ENCODE measurements at places on chromosomes 7 and 10.
A peak's percentile ranks its signal among the peaks of the same experiment; 100 is the strongest.

DNA sequence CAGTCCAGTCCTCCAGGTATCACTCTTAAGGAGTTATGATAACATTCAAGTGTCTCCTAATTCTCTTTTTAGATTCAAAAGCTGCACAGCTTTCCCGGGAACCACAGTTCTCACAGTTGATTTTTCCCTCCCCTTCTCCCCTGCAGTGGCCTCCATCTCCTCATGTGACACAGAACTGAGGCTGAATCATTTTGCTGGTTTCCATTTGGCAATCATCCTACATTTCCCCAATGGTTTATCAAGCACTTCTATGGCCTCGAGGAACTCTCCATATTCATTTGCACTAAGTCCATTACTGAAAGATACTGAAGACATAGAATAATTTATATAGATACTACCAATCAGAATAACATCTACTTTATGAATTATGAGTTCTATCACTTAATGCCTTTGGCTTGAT lies 484.9 kb downstream of the GPAM start:
- DNase-seq = no peak

GRCh38 chr7:148684289-148684830 lies 14.3 kb upstream of the CUL1 start:
- DNase-seq = no peak

- DNase-seq = no peak
Measured at GRCh38 chr10:95688648-95689047, 5.1 kb downstream of the TCTN3 start.

DNA sequence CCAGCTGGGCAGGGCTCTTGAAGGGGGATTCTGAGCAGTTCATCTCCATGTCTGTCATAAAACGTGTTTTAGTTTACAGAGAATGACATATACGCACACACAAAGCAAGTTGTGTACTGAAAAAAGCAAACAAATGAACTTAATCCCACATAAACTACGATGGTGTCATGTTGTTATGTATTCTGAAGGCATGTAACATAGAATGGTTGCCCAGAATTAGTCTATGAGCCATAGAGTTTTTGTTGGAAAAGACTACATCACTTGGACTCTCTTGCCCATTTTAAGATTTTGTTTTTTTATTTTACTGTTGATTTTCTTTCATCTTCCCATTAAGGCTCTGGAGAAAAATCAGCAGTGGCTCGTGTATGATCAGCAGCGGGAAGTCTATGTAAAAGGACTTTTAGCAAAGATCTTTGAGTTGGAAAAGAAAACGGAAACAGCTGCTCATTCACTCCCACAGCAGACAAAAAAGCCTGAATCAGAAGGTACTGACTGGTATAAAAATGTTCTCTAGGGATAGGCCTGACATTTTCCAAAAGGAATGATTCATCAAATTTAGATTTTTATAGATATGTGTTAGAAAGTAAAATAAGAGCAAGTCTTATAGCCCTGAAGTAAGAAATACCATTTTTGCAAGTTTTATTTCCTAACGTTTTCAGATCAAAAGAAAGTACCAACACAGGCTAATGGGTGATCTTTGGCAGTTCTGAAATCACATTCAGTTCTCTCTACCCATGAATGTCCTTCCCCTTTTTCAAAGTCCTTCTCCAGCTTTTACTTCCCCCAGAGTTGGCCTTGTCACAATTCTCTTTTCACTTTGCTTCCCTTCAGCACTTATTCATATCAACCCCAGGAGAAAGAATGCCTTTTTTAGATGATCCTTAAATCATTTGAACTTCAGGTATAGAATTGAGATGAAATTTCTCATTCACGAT lies 18.9 kb downstream of the CEP55 start:
- DNase-seq = no peak

GRCh38 chr7:12222889-12223579 lies 11.9 kb downstream of the TMEM106B start:
- no peak for DNase-seq

GRCh38 chr7:103524042-103524907 lies 78.3 kb upstream of the SLC26A5 start:
- no peak for DNase-seq

DNA sequence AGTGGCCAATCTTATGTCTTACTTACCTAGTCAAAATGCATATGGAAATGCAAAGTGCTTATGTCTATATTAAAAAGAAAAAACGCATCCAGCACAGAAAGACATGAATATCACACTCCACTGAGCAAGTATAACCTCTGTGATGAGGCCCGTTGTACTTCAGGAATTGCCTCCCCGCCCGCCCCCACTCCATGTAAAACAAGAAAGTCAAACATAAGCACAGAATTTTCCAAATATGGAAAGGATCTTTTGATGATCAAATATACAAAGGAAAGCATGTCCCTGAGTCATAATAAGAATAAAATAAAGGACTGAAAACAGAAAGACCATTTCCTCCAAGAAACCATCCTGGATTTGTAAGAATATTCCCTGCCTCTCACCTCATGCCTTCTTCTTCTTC lies 229.1 kb downstream of the BAMBI start:
- DNase-seq = no peak

DNA sequence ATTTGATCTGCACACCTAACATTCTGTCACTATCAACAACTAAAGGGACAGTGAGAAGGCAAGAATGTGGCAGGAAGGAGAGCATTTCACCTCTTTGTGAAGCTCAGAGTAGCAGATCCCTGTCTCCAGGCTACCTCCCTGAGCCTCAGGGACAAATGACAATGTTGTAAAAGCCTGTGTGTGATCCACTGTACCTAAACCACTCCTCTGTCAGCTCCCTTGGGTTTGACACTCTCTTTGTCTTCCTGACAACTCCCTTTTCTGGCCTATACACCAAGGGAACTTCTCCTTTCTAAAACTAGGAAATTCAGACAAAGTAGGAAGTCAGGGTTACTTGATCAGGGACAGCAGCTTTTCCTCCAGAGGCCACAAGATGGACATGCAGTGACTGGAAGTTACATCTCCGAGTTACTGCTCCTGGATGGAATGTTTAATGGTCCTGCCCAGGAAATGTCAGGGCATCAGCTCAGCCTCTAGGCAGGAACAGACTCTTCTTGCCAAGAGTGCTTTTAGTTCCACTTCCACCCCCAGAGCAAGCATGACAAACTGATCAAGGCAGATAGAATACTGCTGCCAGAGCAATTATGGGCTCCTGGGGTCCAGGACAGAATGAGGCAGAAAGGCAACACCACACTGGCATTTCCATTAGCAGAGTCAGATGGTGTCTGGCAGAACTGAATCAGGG lies 1014.5 kb upstream of the LRRTM3 start:
- no peak for DNase-seq

DNA sequence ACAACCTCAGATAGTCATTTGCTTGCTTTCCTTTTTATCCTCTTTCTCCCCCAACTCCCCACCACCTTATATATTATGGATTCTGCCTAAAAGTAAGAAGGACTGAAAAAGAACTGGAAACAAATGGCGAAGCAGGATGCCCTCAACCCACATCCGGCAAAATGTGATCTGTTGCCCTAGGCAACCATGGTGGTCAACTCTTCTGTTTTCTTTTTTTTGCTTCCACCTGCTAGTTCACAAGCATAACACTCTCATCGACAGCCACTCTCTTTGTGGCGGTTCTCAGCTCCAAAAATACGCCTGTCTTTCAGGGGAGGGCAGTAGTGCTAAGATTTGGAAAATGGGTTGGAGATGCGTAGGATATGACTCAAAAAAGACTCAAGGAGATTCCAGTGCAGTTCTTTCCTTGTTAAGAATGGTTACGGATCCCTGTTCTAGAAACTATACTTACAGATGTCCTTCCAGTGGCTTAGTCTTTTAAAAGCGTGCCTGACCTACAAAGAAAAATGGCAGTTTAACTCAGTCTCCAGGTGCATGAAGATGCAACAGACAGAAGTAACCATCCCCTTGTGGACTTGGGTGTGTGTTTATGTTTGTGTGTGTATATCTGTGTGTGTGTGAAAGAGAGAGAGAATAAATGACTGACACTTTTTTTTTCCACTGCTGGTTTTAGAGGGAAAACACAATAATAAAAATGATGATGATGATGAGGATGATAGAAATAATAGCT lies 10.7 kb downstream of the APBB1IP start:
- DNase-seq = peak; percentile 35

DNA sequence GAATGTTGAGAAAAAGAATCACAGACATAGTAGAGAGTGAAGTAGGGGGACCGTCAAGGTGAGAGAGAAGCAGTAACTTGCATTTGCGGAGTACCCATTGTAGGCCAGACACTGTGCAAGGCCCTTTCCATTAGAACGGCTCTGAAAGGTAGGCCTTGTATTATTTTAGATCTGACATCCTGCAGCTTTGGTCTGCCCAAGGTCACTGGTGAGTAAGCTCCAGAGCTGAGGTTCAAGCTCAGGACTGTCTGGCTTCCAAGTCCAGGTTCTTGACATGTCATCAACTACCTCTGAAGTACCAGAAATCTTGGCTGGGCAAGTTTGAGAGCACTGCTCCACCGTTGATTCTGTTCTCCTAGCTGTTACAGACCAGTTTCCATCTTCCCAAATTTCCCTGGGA lies 13.2 kb upstream of the EVX1 start:
- DNase-seq = no peak

DNA sequence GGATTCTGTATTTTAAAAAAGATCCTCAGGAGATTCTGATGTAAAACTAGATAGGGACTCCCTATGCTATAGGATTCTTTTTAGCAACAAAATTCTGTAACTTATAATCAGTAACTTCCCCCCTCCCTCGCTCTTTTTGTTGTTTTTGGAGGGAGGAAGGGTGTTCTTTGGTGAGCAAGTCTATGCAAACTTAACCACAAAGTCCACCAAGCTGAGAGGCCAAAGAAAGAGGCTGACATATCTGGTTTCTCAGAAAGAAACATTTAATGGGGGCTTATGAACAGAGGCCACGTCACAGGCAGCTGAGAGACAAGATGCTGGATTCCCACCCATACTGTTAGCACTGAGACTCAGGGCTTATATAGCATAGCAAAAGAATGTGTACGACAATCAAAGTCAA lies 14.3 kb upstream of the ABCB5 start:
- no peak for DNase-seq

DNA sequence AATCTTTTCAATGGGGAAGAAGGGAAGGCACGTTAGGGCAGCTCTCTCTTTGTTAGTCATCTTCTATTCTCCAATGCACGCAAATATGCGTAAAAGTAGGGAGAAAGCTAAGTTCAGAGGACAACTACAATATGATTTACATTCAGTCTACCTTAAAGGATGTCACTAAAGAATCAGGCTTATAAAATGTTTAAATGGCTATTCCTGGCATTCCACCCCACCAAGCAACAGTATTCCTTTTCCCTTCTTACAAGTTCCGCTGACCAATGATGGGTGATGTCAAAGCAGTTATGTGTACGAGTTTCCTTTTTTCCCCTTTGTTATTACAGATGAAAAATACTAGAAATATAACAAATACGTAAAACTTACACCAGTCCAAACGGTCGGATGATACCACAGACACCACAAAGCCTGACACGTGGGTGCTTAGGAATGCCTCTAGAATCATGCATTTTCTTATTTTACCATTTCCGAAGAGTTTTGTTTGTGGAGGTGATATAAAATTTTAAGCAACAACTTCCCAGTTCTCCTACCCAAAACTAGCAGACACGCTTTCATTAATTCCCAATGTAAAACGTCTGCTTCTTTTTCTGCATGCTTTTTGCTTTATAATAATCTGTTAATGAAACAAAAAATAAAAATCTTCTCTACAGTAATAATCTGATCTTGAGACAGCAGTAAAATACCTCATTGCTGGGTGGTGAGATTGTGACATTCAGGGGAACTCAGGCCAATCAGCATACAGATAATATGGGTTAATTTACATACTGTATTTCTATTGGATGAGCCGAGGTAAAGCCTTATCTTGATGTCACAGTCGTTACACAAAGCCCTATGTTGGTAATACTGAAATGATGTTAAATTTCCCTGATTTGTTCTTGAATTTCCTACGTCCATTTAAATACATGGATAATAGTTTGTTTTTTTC lies 708 bp upstream of the GPR85 start:
- DNase-seq = no peak

DNA sequence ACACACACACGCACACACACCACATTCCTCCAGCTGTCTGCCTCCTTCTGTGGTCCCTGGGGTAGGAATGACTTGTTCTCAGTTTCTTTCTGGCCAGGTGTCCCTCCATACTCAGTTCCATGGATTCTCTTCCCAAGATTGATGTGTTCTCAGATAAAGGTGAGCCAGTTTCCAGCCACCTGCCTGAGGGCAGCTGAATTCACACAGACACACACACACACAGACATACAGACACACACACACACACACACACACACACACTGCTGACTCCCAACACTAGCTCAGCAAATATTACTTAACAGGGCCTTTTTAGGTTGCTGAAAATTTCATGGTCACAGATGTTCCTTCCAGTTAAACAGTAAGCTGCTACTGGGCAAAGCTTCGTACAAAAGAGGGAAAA lies 45.4 kb upstream of the GDF10 start:
- no peak for DNase-seq

DNA sequence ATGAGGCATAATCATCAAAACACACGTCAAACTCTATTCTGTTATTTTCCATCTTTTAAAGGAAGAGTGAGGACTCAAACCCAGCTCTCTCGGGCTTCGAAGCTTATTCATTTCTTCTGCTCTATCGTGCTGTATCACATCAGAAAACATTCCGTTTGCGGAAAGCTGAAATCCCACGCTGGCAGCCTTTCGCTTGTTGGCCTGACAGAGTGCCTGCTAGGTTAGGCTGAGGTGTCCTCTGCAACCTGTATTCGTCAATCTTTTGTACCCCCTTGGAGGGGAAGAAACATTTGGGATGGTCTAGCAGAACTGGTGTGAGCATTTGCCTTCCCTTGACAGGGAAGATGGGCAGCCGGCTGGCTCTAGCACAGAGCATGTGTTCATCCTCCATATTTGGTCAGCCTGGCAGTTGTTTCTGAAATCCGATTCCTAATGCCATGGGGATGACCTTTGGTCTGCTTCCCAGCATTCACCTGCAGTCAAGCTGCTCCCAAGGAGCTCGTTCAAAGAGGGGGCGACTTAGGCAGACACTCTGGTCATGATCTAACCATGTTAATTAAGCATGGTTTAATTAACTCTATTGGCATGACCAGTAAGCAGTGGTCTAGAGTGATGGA lies 55.2 kb downstream of the TACC2 start:
- no peak for DNase-seq

DNA sequence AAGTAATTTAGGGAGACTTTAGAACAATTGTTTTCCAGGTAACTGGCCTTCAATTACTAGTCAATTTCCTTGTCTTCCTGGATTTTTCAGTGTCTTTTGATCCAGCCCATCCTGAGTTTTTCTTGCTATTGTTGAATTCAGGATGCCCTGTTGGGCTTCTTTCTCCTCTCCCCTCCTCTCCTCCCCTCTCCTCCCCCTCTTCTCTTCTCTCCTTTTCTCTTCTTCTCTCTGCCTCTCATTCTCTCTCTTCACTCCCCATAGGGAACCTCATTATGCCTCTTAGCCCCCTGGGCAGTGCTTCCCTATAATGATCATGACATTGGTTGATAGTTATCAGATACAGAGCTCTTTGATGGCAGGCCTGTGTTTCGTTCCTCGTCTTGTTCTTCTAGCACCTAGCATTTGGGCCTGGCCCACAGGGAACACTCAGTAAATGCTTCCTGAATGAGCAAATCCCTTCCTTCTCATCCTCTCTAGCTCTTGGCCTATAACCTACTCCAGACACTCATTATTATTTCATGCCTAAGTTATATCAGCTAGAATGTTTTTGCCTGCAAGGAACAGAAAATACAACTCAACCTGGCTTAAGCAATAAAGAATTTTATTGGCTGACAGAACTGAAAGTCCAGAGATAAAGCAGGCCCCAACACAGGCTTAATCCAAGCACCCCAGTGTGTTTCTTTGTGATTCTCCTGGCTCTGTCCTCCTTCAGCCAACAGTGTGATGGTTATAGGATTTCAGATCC lies 56.8 kb downstream of the CACNB2 start:
- no peak for DNase-seq

GRCh38 chr7:134174795-134175261 lies 47.7 kb downstream of the LRGUK start:
- DNase-seq = no peak

GRCh38 chr7:70616211-70616610 lies 515.7 kb upstream of the GALNT17 start:
- DNase-seq = no peak
